Stimulated activated CD4-positive, alpha-beta T cell treated with anti-CD3 and anti-CD28 coated beads, Interleukin-1b, Interleukin-23, amount 100 ng/mL, for 1 hour (primary cell): ENCODE measurements at places on chromosomes 11 and 22.

DNA sequence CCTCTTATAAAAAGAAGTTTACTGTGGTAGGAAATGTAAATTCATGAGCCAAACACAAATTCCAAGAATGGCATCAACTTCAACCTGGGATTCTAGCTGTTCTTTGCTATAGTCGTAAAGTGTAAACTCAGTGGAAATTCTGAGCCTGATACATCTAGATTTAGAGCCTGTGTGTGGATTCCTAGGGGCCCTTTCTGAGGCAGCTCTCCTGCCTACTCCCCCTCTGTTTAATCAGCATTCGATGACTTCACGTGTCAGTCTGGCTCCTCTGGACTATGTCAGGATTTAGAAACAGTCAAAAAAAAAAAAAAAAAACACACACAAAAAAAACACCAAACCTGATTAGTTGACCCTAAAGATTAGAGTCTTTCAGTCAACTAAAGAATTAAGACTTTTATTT lies 93.1 kb upstream of the SC5D start:
- no peak for DNase-seq

DNA sequence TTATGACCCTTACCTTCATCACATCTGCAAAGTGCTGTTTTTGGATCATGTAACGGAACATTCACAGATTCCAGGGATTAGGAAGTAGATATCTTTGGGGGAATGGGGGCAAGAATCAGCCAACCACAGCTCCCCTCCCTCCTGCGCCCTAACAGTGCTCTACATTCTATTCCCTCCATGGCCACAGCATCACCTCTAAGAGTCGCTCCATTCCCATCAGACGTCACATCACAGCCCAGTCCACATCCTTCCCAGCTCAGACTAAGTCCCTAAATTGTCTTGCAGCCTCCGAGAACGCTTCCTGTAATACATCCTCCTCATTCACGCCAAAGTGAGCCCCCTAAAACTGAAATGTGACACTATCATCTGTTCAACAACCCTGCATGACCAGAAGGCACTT lies 5.9 kb downstream of the SCGB1D1 start:
- DNase-seq: no peak

- no peak for DNase-seq
These were observed 679.9 kb upstream of the RAG2 start for GRCh38 chr11:37277896-37278465.

- no peak for DNase-seq
These were observed 340.4 kb downstream of the ETS1 start for GRCh38 chr11:128246810-128247594.

DNA sequence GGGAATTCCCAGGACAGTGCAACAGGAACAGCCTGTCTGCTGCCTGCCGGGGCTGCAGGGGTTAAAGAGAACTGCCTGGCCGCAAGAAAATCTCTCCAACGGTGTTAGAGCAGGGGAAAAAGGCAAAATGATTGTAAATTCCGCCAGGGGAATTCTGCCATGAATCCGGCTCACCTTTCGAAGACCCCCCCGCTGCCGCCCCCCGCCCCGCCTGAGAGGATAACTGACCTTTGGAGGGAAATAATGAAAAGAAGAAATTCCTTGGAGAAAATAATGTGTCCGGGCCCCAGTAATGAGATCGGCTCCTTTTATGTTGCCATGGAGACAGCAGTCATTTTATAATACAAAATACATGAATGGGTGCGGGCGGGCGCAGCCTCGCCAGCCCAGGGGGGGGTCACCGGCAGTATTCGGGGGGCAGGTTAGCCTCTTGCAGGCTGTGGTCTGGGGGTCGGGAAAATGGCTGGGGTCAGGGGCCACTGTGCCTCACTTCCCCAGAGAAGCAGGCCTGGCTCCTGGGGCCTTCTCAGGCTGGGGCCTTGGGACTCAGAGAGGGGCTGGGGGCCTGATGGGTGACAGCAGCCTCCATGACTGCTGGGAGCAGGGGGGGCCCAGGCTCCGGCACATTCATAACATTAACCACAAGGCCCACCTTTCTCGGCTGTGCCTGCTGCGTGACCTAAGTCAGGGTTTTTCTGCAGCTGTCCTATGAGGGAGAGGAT lies 228.1 kb downstream of the MN1 start:
- DNase-seq: no peak

GRCh38 chr11:102276362-102276761 lies 40.9 kb upstream of the BIRC3 start:
- DNase-seq: no peak

GRCh38 chr11:45713573-45713972 lies 48.2 kb upstream of the CHST1 start:
- no peak for DNase-seq

- DNase-seq: no peak
These were observed 429.3 kb upstream of the FAT3 start for GRCh38 chr11:91795139-91795887.

- no peak for DNase-seq
These were observed 65.6 kb downstream of the OR4C45 start for GRCh38 chr11:50098186-50098725.

DNA sequence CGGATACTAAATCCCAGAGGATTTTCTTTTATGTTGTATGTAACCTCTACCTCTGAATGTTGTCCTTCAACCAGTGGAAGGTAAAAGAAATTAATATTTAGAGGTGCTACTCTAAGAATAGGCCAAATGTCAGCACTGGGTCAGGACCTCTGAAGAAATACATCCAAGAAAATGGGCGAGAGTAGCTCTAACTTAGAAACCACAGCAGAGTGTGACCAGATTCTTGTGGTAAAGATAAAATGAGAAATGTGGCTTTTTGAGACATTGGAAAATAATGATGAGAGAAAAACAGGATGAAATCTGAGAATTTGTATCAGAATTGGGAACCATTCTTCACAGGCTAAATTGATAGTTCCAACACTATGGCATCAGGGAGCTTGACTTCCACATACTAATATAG lies 63.5 kb downstream of the CSTPP1 start:
- DNase-seq: no peak

- no peak for DNase-seq
These were observed 43.2 kb upstream of the DLAT start for GRCh38 chr11:111982019-111982464.

DNA sequence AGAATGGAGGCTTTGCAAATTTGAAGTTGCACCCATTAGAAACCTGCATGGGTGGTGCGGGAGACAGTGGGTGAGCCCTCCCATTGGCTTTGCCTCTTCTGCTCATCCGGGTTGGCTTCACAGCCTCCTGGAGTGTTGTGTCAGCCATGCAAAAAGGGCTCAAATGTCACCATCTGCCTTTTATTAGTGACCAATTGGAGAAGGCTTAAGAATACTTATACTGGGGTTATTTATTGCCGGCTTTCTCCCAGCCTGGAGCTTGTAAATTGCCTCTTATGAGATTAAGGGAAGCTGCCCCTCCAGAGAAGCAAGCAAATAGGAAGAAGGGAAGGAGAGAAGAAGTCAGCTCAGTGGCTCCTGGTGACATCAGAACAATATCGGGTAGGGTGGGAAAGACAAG lies 182.6 kb downstream of the ST3GAL4 start:
- DNase-seq: no peak

- DNase-seq: no peak
These were observed 883.5 kb downstream of the OPCML start for GRCh38 chr11:132648851-132649250.

DNA sequence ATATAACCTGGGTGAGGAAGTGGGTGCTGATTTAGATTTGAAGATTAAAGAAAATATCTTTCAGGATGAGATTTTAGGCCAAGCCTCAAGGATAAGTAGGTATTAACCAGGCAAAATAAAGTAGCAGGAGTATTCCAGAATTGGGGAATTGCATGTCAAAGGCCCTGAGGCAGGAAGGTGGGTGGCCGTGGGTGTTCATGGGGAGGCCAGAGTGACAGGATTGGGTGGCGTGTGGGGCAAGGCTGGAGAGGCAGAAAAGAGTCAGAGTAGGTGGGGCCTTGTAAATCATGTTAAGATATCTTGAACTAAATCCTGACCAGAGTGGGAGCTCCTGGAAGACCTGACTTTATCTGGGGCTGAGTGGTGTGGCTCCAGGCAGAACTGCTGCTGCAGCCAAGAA lies 19.7 kb upstream of the WT1 start:
- no peak for DNase-seq

- no peak for DNase-seq
These were observed at the start of gene SEPTIN5 for GRCh38 chr22:19714312-19715187. TSS of gene SEPTIN5 (plus strand) at chr22:19714503. CDS start at chr22:19714589, 86 bp downstream.

- DNase-seq: no peak
These were observed 75.1 kb upstream of the TSPAN18 start for GRCh38 chr11:44651535-44652155.

DNA sequence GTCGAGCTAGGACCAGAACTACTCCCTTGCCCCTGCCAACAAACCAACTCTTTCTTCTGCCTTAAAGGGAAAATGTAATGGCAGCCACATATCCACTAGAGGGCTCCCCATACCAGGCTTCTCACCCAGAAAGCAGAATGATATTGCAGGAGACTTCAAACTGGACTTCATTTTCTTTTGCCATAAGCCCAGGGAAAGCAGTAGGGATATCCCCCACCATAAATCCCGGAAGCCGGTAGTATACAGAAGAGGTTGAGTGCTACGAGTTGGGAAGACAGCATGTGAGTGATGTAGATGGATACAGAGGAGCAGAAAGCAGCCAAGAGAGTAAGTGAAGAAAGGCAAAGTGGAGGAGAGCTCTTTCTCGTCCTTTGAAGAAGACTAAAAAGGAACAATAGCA lies 12.1 kb downstream of the PLAAT5 start:
- no peak for DNase-seq

DNA sequence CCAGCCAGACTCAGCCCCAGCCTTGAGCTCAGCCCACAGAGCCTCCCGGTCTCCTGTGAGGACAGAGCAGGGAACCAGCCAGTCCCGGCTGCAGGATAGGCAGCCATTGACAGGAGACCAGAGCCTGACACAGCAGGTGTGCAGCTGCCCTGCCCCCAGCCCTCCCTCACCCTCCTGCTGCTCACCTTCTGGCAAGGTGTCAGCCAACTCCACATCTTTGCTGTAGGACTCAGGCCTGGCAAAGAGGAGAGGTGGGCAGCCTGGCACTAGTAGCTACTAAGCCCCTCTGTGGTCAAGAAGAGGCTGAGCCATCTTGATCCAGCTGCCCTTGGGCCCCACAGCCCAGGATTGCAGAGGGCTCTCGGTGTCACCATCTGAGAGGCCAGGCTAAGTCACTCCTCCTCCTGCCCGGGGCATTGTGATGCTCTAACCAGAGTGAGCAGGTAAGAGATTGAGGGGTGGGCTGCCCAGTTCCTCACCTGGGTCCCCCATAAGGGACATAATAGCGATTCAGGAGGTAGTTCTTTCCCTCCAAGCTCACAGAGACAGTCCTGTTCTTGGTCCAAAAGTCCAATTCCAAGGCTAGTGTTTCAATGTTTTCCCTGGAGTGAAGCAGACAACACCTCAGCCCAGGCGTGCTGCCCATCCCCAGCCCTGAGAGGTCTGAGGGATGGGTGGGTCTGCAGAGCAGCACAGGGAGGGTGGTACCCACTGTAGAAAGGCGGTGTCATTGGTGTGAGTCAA lies 18.6 kb downstream of the TREH start:
- no peak for DNase-seq

GRCh38 chr11:57180081-57180561 lies 1.6 kb upstream of the LRRC55 start:
- DNase-seq: no peak

GRCh38 chr11:42315267-42315666 lies 855.8 kb upstream of the LRRC4C start:
- no peak for DNase-seq

DNA sequence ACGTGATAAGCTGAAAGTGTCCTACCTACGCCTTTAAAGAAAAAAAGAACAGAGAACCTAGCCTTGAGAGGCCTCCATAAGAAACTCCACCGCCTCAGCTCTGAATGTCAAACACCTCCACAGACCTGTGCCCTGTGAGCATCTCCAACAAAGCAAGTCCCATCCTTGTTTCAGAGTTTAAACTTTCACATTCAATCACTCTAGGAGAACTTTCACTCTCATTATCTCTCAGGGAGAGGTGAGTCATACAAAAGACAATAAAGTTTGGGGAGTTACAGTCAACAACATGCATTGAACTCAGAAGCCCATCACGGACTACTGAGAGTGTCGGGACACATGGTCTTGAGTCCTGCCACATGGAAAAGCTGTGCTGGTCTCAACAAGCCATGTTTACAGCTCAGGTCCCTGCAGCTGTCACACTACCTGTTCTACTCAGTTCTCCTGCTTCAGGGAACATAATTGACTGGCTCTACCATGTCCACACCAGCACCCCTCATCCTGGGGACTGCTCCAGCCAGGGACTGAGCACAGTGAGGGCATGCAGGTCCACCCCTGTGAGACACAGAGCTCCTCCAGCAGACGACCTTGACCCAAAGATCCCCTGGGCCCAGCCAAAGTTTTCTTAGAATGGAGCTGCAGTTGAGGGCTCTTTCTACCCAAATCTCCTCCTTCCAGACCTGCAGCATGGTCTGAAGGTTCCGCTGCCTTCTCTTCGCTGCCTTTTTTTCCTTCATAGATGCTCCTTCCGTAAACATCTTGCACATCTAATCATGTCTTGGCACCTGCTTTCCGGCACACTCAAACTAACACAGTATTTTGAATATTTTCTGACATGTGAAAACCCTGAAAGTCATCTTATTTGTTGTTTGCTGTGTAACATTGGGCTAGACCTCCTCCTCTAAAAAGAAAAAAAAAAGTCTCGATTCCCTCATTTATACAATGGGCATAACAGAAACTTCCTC lies 114.9 kb downstream of the ETS1 start:
- no peak for DNase-seq

DNA sequence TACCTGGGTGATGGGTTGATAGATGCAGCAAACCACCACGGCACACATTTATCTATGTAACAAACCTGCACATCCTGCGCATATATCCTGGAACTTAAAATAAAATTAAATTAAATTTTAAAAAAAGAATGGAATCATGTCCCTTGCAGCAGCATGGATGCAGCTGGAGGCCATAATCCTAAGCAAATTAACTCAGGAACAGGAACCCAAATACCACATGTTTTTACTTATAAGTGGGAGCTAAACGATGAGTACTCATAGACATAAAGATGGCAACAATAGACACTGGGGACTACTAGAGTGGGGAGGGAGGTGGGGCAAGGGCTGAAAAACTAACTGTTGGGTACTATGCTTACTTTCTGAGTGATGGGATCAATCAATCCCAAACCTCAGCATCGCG lies 40.9 kb downstream of the CWC15 start:
- DNase-seq: no peak

- DNase-seq: no peak
These were observed 23.8 kb downstream of the ARHGAP1 start for GRCh38 chr11:46676436-46677158.

DNA sequence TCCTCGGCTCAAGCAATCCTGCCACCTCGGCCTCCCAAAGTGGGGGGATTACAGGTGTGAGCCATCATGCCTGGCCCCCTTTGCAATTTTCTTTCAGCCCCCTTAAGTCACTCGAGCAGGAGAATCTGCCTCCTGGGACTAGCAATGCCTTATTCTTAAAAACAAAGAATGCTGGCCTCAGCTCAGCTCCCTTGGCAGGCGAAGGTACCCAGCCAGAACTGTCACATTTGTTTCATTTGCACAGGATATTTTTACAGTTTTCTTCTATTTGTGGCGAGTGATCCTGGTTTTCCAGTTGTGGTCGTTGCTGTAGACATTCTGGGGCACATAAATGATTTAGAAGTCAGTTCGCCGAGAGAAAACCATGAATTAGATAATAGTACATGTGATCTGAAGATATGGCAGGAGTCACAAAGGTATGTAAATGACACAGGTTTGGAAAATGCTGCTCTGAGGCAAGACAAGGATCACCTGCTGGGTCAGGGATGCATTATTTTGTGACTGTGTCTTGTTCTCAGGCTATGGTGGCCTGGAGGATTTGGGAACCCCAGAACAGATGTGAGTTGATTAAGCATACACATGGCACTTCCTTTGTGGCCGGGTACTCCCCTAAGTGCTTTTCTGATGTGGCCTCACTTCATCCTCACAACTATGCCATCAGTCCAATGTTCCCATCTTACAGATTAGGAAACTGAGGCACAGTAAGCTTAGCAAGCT lies 51.2 kb upstream of the SLC22A12 start:
- DNase-seq: no peak
